ENCODE measurements at places on chromosomes 4 and X. TPM values are rescaled to one million over a fixed set of nuclear protein-coding genes. Genes with fewer than 3 reads are reported as not detected.

Gene ADGRL3
- 4.3 TPM for total RNA-seq

Gene LRAT
- 0.14 TPM for total RNA-seq

DNA sequence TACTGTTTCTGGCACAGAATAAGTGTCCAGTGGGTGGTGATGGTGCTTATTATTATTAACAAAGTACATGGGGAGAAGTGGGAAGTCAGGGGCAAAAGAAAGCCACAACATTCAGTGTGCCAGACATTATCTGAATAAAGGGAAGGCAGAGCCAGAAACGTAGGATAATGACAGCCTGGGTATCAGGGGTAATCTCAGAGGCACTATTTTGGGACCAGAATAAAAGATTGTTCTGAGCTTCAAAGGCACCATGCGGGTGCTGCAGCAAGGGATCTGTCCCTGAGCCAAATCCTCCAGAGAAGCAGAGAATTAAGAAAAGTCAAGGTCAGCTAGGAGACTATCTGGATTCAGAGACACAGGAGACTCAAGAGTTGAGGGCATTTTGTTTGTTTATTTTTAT, 328.8 kb upstream of the GATB start:
- no peak for DNase-seq

Gene MGARP
- not detected for total RNA-seq

- DNase-seq: no peak
These were observed 220.1 kb upstream of the STK26 start for GRCh38 chrX:131802836-131803626.

DNA sequence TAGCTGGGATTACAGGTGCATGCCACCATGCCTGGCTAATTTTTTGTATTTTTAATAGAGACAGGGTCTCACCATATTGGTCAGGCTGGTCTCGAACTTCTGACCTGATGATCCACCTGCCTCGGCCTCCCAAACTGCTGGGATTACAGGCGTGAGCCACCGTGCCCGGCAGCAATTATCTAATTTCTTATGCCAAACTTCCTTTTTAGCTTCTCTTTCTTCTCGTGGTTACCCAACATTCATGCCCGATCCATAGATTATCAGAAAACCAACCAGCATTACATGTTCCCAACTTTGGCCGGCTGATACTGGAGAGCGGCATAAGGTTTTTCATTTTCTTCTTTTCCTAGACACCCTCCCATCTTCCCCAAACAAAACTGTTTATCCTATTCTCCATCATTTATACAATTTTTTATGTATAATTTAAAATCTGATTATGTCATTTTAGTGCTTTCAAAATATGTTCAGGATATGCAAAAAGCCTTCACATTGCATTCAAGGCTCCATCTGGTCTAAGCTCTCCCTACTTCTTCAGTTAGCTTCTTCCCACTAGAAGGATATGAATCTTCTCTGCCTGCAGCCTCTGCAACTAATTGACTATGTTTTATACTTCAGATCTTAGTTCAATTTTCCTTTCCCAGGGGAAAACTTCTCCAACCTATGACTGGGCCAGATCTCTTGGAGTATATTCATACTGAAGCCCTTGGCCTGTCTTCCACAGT, 8.7 kb downstream of the SLC7A11 start:
- no peak for DNase-seq

Gene CXCL8
- total RNA-seq: 0.73 TPM

- DNase-seq: no peak
These were observed 6.9 kb upstream of the HDAC6 start for GRCh38 chrX:48794911-48795515.

Gene MAGED4
- total RNA-seq: 0.49 TPM

GRCh38 chr4:141022111-141022695, 111.1 kb downstream of the RNF150 start:
- no peak for DNase-seq

DNA sequence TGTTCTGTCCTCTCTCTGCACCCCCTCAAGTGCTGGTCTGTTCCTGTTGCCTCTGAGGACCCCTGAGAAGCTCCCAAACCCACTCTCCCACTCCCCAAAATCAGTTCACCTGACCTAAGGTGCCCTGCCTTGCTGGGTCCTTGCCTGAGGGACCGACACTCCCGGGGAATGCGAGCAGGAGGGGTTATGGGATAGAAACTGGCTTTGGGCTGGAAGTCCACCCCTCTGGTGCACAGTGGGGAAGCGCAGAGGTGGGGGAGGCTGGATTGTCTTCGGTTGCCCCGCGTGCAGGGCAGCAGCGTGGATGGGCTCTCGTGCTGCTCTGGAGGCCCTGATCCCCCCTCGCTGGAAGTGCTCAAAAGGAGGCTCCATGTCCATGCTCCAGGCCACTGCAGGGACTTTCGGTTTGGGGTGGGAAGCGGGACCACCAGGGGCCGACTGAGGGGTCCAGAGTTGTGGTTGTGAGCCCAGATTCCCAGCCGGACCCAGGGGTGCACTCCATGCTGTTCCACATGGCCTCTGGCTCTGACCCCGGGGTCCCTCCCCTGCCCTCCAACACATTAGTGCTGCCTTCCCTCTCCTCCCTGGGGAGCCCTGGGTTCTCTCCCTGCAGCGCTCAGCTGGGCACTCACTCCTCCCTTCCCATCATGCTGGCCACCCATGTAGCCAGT, 7.6 kb downstream of the SORCS2 start:
- DNase-seq: no peak

- DNase-seq: no peak
These were observed 737.1 kb downstream of the FAT4 start for GRCh38 chr4:126051689-126052424.

Gene AMMECR1
- 8.2 TPM for total RNA-seq

GRCh38 chrX:45795546-45795945, 594.9 kb upstream of the DIPK2B start:
- no peak for DNase-seq

Gene INPP4B
- total RNA-seq: 22.2 TPM

GRCh38 chr4:2598511-2599303, 62.3 kb downstream of the FAM193A start:
- DNase-seq: peak; percentile 9

Gene DRP2
- 6.0 TPM for total RNA-seq

DNA sequence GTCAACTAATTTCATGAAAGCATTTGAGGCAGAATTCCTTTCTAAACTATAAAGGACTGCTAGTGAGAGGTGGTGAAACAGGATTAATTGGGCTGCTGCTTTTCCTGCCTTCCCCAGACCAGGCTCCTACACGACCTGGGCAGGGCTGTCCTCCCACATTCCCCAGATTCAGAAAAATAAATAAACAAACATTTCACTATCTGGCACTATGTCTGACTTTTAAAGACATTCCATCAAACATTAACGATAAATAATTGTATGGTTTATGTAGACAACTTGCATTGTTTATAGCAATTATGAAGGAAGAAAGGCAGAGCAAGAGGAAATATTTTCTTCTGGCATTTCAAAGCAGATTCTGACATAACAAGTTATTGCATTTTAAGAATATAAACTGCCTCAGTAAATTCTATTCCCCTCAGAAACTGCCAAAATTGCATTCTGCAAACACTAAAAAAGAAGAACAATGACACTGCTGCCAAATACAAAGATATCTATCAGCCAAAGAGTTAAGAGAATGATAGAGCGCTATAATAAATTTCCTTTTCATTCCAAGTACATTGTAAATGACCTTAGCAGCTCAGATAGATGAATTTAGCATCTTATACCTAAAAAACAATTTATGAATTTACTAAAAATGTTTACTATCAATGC, 214.7 kb upstream of the INTU start:
- DNase-seq: no peak

GRCh38 chrX:137278825-137279224, 245.0 kb upstream of the GPR101 start:
- no peak for DNase-seq

Gene BANK1
- total RNA-seq: 0.78 TPM

Gene ADH1A
- total RNA-seq: 0.20 TPM

Gene TMEM187
- total RNA-seq: 4.8 TPM

GRCh38 chrX:106933538-106933961, 13.3 kb downstream of the CLDN2 start:
- DNase-seq: peak; percentile 16

DNA sequence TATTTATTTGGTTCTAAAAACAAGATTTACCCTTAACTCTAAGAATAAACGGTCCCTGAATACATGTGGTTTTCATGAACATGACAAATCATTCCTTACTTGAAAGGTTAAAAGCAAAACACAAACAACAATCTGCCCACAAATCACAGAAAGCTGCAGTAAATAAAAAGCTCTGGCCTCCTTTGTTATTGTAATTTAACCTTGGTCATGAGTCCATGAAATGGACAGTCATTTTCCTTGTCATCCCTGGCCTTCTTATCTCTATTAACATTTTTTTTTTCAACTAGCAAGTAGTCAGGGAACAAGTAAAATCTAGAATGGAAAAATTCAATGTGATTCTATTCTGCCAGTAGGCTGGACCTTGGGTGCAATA, 92.7 kb downstream of the SCD5 start:
- no peak for DNase-seq

DNA sequence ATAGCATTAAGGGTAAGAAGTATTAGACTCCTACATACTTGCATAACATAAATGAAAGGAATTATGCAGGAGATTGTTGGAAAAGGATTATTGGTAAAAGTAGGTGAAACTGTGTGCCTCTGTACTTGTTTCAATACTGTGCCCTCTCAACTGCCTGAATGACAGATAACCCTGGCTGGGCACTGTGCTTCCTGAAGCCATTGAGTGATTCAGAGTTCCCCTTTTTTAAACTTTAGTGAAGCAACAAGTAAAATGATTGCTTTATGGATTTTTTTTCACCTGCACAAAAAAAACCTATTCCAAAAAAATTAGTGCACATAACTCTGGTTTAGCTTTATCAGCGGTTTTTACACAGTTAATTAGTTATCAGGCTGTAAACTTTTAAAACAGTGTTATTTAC, 204.8 kb downstream of the TRAM1L1 start:
- no peak for DNase-seq

DNA sequence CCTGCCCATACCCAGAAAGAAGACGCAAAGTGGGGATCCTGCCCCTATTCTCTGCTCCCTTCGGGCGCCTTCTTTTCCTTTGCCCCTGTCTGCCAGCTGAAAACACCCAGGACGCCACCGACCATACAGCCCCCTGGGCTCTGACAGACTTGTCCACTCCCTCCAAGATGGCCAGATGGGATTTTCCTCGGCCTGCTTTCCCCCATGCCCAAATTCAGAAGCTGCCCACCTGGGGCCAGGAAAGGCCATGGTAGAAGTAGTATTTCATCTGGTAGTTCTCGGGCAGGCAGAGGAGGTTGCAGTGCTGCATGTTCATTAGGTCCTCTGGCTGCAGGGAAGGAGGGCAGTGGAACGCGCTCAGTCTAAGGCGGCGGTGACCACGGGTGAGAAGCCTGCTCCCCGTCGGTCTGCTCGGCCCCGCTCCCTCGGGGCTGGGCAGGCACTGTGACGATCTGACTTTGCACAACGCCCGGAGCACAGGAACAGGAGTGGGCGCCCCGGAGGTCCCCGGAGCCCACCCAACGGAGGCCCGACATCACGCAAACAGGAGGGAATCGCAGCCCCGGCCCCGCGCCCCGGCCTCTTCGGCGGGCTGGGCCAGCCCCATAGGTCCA, 582 bp downstream of the NAA10 start:
- DNase-seq: peak; percentile 61

Gene FGFRL1
- total RNA-seq: 19.3 TPM

- no peak for DNase-seq
These were observed 350.9 kb downstream of the RPA4 start for GRCh38 chrX:97234471-97235081.

- DNase-seq: no peak
These were observed 116.7 kb downstream of the SPCS3 start for GRCh38 chr4:176436293-176436973.

DNA sequence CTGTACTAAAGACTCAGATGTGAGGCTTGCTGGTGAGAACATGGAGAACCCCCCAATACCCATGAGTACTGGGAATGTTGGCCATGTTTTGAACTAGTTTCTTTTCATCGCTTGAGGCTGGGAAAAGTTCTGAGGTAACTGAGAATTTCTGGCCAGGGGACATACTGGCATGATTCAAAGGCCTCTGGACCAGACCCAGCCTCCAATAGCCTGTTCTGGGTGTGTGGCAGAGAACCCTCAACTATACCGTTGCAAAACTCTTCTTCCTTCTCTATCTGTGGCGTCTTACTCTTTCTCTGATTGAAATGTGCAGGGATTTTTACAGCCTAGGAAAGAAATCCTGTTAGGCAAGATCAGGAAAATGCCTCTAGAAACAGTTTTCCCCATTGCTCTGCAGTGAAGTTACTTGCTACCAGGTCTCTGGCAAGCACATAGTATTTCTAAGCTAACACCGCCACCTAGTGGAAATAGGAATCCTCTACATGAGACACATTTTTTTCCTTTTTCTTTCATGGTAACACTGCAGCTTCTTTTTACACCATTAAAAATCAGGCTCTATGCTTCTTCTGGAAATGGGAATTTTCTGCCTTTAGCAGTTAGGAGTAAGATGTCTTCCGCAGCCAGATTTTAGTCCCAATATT, 170.7 kb upstream of the ZCCHC13 start:
- no peak for DNase-seq

GRCh38 chrX:15848576-15848975, 6.0 kb downstream of the AP1S2 start:
- no peak for DNase-seq

Gene DGKK
- total RNA-seq: not detected

DNA sequence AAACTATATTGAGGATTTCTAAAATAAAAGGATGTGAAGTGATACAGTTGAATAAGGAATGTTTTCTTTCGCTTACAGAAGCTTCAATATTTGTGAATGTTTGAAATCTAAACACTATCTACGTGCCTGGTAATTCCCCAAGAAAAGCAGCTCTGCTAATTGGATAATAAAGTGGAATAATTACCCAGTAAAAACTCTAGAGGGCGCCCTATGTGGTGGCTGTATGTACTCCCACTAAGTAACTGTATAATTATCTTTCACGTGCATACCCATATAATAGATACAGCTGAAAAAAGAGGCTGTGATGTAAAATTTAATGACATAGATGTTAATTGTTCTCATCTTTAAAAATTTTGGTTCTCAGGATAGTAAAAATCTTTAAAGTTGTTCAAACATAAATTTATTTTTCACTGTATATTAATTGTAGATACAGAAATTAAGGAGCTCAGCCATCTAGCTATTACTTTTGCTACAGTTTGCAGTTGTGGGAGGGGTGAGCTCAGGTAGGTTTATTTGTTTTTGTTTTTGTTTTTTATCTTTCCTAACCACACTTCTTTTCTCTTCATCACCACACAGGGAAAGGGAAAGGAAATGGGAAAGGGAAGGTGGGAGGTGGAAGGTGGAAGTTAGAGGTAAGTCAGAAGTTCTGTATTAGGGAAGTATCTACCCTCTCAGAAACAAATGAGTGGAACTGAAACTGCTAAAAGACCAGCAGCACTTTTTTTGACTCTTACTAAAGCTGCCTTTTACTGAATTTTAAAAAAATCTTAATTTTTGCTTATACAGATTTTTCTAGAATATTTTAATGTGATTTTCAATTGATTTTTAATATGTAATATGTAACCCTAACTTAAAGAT, 151.7 kb upstream of the RPS6KA6 start:
- no peak for DNase-seq

Gene SYN1
- 1.6 TPM for total RNA-seq

- no peak for DNase-seq
These were observed 325.4 kb upstream of the MAGEB2 start for GRCh38 chrX:29890004-29890403.
